Activated CD4-positive, alpha-beta T cell treated with anti-CD3 and anti-CD28 coated beads for 24 hours (primary cell): ENCODE measurements at places on chromosomes 4 and X.

- DNase-seq: no peak
These were observed 91.7 kb downstream of the SLC10A6 start for GRCh38 chr4:86757468-86757867.

DNA sequence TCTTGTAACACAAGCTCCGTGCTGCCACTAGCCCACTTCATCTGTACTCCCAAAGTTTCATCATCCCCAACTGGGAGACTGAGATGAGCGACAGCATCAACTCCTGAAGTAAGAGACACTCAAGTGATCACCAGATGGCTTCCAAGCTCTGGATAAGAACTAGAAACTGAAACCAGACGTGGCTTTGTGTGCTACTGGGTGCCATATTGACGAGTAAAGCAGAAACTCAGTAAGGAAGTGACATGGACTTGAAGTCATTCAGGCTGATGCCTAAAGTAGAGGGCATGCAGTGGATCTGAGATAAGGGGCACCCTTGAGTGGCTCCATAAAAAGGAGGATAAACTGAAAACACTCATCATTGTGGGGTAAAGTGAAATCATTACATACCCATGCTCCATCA lies 72.4 kb downstream of the PCYT1B start:
- DNase-seq: no peak

GRCh38 chrX:119605464-119606279 lies 552 bp downstream of the NKRF start:
- peak; percentile 8 for DNase-seq

DNA sequence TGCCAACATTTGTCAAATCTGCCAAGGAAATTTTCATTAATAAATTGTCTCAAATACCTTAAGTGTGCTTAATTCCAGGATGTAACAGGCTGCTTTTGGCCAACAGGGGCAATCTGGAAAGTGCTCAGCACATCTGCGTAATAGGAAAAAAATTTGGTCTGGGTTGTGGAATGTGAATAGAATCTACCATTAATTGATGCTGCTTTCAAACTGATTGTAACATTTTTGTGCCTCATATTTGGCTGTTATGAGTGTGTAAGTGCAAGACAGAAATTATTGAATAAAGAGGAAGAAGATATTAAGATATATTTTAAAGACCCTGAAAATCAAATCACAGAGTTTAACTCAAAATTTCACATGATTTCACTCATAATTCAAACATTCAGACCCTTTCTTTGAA lies 41.1 kb downstream of the REELD1 start:
- DNase-seq: no peak

GRCh38 chr4:8648296-8648695 lies 55.7 kb downstream of the CPZ start:
- DNase-seq: no peak

GRCh38 chr4:112170451-112170993 lies 25.3 kb downstream of the FAM241A start:
- DNase-seq: no peak

- DNase-seq: no peak
These were observed 16.2 kb downstream of the NOP14 start for GRCh38 chr4:2946812-2947600.

DNA sequence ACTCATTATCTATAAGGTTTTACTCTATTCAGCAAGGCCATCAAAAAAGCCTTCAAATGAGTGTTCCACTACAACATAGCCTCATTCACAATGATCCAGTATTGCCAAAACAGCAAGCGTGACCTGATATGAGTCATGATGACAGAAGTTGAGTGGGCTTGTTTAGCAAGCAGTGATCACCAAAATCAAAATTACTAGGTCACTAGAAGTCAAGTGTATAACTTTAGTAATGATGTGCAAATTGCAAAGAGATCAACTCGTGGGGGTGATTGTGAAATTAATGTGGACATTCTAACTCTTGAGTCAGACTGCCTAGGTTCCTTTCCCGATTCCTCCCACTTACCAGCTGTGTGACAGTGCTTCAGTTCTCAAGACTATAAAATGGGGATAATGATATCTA lies 124.5 kb downstream of the CHM start:
- no peak for DNase-seq

GRCh38 chr4:71978210-71978835 lies 53.5 kb upstream of the NPFFR2 start:
- DNase-seq: no peak

GRCh38 chr4:76002176-76002575 lies 5.1 kb downstream of the CXCL9 start:
- DNase-seq: no peak

- DNase-seq: no peak
These were observed 428.2 kb downstream of the TLL1 start for GRCh38 chr4:166301266-166301665.

DNA sequence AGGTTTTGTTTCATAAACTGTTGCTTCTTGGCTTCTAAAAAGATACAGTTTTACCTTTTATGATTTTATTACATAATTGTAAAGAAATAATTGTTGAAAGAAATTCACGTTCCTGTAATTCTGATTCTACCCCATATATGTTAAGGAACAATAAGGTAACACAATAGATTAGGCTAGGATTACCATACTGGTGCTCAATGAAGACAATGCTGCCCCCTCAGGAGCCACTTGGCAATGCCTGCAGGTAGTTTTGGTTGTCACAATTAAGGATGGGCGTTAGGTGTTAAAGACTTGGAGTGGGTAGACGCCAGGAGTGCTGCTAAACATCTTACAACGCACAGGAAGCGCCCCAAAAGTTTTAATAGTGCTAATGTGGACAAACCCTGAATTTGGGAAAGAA lies 133.2 kb downstream of the NLGN4X start:
- no peak for DNase-seq

- no peak for DNase-seq
These were observed 498.3 kb upstream of the INTU start for GRCh38 chr4:127134490-127134889.

- no peak for DNase-seq
These were observed 449.3 kb downstream of the RPA4 start for GRCh38 chrX:97332963-97333362.

DNA sequence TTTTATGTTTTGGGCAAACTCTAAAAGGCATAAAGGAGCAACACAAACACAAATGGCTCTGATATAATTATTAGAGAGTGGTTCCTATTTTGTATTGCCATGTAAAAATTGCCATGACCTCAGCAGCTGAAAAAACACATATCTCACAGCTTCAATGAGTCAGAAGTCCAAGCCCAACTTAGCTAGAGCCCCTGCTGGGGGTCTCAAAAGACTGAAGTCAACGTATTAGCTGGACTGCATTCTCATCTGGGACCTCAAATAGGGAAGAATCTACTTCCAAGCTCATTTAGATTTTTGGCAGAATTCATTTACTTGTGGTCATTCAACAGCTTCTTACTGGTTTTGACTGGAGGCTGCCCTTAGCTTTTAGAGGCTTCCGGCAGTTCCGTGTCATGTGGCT lies 47.4 kb downstream of the FREM3 start:
- DNase-seq: no peak
